ENCODE measurements at places on chromosomes 7 and 10.

GRCh38 chr10:43594944-43595589, 11.2 kb upstream of the ZNF485 start:
- DNase-seq, result peak; percentile 37

DNA sequence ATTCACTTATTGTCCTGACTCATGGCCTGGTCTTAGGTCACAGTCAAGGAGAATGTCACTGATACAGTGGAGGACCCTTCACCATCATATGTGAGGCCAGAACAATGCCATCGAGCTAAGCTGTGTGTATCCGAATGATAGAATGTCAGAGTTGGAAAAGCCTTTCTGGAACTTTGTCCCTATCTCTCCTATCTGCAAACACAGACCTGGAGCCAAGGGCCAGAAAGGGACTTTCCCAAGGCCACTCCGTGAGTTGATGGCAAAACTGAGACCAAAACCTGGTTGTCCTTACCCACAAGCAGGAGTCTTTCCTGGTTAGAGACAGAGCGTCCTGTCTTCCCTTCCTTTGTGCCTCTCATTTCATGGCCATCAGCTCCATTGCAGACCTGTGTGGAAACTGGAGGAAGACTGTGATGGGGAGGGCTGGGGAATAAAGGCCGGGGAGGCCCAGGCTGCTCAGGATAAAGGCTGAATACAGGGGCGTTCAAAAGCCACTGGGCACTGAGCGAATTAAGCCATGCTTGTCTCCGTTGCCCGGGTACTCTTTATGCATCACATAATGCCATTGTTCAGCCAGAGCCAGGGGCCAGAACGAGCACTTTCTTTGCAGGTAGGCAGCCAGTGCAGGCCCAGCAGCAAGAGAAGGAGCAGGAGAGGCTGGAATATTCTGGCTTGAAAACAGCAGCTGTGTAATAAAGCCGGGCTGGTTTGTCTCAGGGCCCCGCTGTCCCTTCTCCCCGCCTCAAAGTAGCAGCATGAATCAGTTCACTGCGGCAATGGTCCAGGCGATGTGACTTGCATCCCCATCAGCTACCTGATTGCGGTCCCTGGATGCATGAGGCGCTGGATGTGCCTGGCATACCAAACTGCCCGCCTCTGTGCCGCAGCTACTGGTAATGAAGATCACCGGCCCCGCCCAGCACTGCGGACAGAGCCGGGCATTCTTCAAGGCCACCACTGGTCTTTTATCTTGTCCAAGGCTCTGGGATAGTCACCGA, 143.0 kb downstream of the RPS24 start:
- DNase-seq, result no peak

DNA sequence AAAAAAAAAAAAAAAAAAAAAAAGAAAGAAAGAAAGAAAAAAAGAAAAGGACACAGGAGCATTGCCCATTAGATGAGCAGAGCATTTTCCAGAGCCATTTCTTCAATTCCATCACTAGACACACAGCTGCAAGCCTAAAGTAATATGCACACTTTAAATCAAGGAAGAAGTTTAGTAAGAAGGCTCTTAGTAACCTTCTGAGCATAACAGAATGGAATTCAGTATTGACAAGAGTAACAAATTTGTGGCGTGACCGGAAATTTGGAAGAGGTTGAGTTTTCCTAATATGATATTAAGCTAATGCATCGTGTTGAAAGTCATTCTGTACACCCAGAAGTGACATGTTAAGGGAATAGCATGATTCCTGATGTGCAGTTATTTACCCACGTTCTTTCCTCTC, 35.3 kb downstream of the SMURF1 start:
- peak; percentile 17 for DNase-seq

GRCh38 chr7:116075351-116076145, 45.0 kb upstream of the TFEC start:
- no peak for DNase-seq

Data from AG08396 (cell line).